ENCODE measurements at places on chromosomes 7 and 10.
A peak's percentile ranks its signal among the peaks of the same experiment; 100 is the strongest.

- DNase-seq, result no peak
Observed at GRCh38 chr7:121795736-121796135, 77.2 kb upstream of the PTPRZ1 start.

- DNase-seq, result no peak
Observed at GRCh38 chr7:64613653-64614052, 50.8 kb upstream of the ZNF680 start.

- no peak for DNase-seq
Observed at GRCh38 chr7:108001764-108002725, 916 bp downstream of the LAMB1 start.

DNA sequence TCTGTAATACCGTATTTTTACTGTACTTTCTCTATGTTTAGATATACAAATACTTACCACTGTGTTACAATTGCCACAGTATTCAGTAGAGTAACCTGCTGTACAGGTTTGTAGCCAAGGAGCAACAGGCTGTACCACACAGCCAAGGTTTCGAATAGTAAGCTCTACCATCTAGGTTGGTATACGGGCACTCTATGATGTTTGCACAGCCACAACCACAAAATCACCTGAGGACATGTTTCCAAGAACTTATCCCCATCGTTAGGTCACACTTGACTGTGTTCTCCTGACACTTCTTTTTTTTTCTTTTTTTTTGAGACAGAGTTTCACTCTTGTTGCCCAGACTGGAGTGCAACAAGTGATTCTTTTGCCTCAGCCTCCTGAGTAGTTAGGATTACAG, 134.6 kb upstream of the TRIM24 start:
- DNase-seq, result no peak

DNA sequence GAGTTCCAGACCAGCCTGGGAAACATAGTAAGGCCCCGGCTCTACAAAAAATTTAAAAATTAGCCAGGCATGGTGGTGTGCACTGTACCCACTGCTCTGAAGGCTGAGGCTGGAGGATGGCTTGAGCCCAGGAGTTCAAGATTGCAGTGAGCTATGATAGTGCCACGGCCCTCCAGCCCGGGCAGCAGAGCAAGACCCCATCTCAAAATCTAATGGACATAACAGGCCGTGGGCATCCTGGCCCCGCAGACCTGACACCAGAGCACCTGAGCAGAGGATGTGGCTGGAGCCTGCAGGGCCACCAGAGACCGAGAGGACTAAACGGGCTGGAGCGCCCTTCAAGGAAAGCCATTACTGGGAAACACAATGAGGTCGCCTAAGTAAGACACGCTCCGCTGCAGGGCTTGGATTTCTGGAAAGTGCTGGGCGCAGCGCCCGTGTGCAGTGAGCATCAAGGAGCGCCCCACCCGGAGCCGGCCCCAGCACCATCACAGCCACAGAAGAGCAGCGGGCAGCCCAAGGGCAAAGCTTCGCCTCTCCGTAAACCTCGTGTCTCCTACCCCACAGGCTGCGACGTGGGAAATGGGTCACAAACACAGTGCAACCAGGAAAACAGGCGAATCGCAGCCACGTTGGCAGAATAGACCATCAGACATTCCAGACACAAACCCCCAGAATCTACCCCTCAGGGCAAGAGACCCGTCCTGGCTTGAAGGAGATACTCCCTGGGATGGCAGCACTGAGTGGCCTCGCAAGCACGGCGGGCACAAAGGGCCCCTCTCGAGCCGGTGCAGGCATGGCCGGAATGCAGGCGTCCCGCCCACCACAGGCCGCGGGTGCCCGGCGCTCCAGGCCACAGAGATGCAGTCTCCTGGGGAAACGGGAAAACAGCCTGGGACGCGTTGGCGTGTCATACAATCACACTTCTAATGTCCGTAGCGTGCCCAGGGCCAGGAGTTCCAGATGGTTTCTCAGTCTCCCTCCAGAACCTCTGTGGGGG, 4.9 kb downstream of the RADIL start:
- no peak for DNase-seq

GRCh38 chr10:77899080-77899477, 27.5 kb downstream of the DLG5 start:
- no peak for DNase-seq

DNA sequence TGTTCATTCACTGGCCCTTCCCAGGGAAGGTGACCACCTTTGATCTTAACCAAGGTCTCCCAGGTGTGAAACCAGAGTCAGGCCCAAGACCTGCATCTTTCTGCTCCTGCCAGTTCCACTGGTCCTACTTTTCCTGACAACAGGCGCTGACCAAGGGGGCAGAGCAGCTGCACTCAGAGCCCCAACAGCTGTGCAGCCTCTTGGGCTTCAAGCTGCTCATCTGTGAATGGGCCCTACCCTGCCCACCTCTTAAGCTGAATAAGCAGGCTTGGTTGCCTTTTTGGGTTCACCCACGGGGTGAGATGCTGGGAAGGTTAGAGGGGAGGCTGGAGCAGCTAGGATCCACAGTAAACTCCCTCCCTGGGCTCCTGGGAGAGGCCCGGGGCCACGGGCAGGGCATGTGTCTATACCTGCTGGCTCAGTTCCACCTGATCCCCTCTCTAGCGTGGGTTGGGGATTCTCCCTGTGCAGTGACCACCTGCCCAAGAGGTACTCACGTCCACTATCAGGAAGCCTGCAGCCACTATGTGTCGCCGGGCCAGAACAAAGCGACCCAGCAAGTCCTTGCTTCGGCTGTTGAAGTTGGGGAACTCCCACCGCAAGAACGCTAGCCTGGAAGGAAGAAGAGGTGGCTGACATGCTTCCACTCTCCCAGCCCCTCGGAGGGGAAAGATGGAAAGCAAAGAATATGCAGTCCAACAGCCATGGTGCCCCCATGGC, 10.6 kb downstream of the TBRG4 start:
- DNase-seq, result no peak

DNA sequence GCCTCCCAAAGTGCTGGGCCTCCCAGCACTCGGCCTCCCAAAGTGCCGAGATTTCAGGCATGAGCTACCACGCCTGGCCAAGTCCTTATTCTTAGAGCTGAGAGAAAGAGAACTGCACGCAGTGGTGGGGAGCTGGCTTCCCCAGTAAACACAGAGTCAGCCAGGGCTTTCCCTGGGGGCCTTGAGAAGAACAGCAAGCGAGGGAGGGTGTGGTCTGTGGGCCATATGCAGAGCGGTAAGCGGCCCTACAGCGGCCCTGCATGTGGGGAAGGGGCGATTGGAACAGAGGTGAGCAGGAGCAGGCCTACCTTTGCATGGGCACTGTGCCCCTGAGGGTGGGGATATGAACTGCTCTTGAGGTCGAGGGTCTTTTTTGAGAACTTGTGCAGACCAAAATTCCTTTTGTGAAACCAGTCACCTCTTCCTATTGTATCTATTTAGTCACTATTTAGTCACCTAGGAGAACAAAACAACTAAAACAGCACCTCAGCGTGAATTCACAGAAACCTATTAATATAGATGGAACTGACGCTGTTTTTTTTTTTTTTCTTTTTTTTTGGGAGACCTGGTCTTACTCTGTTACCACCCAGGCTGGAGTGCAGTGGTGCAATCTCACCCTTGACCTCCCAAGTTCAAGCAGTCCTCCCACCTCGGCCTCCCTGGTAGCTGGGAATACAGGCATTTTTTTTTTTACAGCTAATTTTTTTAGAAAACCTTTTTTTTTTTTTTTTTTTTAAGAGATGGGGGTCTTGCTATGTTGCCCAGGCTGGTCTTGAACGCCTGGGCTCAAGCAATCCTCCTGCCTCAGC, 36.9 kb upstream of the SH2D4B start:
- no peak for DNase-seq

DNA sequence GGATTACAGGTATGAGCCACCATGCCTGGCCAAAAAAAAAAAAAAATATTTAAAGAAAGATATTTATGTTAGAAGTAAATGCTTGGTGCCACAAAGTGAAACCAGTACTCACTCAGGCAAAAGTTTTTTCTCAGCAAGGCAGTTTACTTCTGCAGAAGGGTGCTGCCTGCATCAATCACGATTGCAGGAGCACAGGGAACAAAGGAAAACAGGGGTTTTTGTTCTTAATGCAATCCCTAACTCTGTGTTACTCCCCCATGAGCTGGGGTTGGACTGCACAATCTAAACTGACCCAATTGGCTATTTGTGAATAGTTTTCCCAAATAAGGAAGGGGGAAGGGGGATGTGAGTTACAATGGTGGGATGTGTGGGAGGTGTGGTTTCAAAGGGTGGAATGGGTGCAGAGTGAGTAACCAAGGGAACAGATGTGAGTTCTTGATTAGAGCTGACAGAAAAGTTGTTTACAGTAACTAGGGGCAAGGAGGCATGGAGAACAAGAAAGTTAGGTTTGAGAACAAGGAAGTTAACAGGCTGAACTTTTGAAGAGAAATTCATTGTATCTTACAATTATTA, 255.4 kb downstream of the TYW1 start:
- DNase-seq, result no peak

GRCh38 chr10:6070660-6071059, 8.5 kb upstream of the IL2RA start:
- no peak for DNase-seq

DNA sequence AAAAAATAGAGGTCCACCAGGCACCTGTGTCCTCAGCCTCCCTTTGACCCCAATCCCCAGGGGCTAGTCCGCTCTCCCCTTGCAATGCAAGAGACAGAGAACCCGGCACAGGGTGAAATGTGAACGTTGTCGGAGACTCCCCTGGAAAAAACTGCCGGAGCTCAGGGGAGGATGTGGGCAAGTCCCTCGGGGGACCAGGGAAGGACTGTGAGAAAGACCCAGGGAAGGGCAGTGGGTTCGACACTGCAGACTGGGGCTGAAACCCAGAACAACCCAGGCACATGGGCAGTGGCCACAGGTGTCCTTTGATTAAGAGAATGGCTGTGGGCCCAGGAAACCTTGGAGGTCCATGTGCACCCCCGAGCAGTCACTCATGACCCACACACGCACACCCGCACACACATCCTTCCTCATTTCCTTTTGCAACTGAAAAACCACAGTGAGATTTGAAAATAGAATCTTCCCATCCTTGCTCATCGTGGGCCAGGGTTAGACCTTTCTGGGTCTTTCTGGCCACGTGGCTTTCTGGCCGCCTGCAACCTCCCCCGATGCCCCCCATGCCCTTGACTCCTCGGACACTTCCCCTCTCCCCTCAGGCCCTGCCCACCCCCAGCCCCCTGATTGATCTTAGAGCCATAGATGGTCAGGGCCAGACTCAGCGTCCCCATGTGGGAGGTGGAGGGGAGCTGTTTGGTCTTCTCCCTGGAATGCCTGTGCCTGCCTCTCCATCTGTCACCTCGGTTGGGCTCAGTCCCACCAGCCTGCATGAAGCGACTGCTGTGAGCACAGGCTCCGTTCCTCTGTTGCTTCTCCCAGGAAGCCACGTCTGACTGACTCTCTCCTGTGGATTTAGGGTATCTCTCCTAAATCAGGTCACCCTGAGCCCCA, 7.9 kb downstream of the LAT2 start:
- no peak for DNase-seq

DNA sequence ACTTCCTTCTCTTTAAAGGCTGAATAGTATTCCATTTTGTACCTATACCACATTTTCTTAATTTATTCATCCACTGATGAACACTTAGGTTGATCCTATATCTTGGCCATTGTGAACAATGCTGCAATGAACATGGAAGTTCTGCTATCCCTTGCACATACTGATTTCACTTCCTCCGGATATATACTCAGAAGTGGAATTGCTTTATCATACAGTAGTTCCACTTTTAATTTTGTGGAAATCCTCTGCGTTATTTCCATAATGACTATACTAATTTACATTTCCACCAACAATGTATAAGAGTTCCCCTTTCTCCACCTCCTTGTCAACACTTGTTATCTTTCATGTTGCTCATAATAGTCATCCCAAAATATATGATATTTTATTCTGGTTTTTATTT, 312.6 kb downstream of the PLXDC2 start:
- no peak for DNase-seq

DNA sequence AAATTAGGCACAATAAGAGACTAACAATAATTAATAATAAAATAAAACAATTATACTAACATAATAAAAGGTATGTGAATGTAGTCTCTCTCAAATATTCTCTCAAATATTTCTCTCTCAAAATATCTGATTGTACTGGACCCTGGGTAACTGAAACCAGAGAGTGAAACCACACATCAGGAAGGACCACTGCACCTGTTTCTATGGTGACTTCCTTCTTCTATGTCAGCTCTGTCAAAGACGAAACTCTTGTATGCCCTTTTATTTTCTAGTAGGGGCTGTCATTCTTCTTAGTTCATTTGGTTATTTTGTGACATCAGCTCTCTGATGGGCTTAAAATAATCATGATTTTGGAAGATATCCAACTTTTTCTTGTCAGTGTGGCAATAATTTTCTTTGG, 428.0 kb upstream of the TPK1 start:
- DNase-seq, result no peak

DNA sequence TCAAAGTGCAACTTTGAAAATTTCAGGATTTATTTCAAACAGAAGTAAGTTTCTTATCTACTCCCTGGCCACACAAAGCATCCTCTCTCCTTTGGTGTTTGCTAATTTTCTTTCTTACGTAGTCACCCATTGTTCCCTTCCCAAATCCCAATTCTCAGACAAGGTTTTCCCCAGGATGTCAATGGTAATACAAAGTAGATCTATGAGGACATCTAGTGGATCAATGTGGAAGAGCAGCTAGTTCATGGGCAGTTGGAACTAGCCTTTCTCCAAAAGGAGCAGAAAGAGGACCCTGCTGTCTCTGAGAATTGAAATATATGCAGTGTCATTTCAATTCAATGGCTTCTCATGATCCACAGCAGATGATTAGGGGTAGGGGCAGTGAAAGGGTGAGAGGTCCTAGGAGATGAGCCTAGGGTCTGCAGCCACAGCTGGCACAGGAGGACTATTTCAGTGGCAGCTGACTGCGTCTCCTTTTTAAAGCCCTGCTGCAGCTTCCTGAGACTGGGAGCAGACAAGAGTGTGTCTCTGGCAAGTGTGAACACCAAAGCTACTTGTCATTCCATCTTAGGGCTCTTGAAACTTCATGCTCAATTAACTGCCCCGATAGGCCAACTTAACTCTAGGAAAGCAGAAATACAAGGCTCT, 632.6 kb downstream of the KCNMA1 start:
- DNase-seq, result peak; percentile 11

GRCh38 chr10:116312548-116312947, 11.7 kb upstream of the CCDC172 start:
- DNase-seq, result no peak

GRCh38 chr10:128541926-128542475, 415.8 kb upstream of the MKI67 start:
- no peak for DNase-seq

GRCh38 chr7:146000882-146001281, 115.7 kb upstream of the CNTNAP2 start:
- DNase-seq, result no peak
